ENCODE measurements at places on chromosomes 2 and 18.

DNA sequence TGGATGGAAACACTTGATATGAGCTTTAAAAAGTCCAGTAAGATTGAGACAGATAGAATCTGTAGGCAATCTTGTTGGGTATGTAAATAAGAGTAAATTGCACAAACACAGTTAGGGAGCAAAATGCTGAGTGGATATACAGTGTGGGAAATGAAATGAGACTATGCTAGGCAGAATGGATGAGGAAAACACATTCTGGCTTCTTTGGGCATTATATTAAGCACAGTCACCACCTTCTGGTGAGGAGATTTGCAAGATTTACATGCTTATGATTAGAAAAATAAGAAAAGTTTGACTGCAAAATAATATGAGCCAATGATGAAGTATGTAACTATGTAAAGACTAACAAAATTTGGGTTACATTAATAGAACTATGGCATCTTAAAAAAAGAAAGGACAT is 2165.0 kb upstream of the CELF4 start:
- no peak for DNase-seq

DNA sequence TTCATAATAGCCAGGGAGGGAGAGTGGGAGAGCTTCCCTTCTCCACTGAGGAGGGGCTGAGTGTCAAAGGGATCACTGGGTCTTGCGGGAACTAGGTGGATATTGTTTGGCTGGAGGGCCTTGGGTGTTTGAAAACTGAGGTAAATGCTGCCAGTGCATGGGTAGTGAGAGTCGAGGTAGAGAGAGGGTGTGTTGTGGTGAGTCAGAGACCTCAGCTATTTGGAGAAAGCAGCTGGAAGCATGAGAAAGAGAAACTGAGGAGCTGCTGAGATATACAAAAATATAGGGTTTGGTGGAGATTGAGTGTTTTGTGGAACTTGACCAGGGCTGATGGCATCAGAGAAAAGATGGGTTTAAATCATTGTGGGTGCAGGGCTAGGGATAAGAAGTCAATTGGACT is 127.0 kb upstream of the CCDC195 start:
- DNase-seq = no peak

GRCh38 chr2:193332941-193333340 is 1138.2 kb upstream of the TMEFF2 start:
- no peak for DNase-seq

DNA sequence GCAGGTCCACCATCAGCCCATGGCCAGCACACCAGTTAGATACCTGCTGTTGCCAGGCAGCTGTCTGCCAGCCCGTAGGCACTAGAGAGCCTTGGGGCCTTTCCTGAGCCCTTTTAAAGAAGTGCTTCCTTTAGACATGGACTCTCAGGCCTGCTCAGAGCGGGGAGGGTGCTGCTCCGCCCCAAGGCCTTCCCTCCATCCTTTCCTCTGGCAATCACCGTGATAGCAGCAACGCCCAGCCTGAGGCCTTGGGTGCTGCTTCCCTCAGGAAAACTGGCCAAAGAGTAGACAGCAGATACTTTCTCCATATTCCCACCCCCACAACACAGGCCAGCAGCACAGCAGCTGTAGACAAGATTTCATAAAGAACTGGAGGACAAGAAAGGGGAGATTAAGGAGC is 22.3 kb upstream of the C1QL2 start:
- no peak for DNase-seq

GRCh38 chr2:43057026-43057741 is 169.2 kb downstream of the ZFP36L2 start:
- DNase-seq = no peak

All from stimulated activated CD8-positive, alpha-beta memory T cell treated with anti-CD3 and anti-CD28 coated beads, Interleukin-7, amount 100 ng/mL, for 1 hour (primary cell).